ENCODE measurements at places on chromosomes 16 and 17. TPM values are rescaled to one million over a fixed set of nuclear protein-coding genes. Genes with fewer than 3 reads are reported as not detected.

GRCh38 chr16:77470851-77471250 is 36.0 kb upstream of the ADAMTS18 start:
- no peak for DNase-seq

Gene NUPR1
- total RNA-seq: under 0.01 TPM

Gene CNGB1
- total RNA-seq: 1.2 TPM

Gene EFCAB13
- 14.3 TPM for total RNA-seq

Gene AGRP
- total RNA-seq: not detected
